ENCODE measurements at places on chromosomes 5 and 9. TPM values are rescaled to one million over a fixed set of nuclear protein-coding genes. Genes with fewer than 3 reads are reported as not detected.

DNA sequence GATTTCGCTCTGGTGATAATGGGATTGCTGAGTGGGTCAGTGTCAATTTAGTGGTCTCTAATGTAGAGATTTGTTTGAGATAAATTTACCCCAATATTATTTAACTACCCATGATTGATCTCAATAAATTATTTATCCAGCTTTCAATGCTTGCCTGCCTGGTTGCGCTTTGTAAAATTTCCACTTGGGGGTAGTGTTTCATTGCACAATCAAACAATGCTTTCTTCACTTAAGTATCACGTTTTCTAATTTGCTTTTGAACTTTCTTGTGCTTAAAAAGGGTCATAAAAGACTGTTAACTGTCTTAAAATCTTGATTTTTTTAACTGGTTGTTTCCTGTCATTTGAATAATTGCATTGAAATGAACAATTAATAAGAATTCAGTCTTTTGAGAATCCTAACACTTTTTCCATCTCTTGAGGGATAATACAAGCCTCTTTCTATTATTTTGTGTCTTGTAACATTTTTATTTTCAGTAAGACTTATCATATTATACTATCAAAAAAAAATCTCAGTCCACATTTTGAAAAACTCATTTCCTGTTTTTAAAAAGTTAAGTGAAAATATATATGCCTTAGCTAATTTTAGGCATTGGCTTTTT, 18.7 kb downstream of the HSD17B4 start:
- DNase-seq = no peak

DNA sequence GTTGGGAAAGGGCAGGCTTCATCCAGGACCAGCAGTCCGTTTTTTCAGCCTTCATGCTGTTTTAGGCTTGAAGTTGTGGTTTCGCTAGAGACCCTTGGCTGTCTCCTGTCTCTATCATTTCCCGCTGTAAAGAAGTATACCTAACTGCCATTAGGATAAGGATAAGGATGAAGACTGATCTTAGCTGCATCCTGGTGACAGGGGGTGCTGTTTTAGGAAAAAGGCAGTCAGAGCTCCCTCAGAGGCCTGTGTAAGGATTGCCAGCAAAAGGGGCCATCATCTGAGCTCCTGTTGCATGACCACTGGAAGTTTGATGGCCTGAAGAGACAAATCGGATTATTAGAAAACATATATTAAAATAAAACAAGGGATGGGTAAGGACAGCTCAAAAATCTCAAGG, 64.8 kb upstream of the FGF10 start:
- no peak for DNase-seq

- DNase-seq = no peak
Measured at GRCh38 chr5:56699538-56699937, 115.8 kb upstream of the MAP3K1 start.

DNA sequence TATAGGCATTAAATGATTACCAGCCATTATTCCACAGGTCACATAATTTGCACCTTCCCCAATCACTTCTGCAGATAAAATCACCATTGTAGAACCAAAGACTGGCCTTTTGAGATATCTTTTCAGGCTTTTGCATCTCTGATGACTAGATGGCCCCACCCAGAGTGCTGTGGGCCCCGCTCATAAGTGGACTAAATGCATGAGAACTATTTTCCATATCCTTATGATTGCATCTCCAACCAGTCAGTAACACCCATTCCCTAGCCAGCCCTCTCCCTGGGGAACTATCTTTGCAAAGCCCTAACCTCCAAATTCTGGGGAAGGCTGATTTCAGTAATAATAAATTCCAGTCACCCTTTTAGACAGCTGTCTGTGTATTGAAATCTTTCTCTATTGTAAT, 53.5 kb upstream of the CDH9 start:
- DNase-seq = no peak

- no peak for DNase-seq
Measured at GRCh38 chr5:15501091-15501791, 1.3 kb downstream of the FBXL7 start.

GRCh38 chr9:99595796-99596195, 225.9 kb upstream of the NR4A3 start:
- DNase-seq = no peak

DNA sequence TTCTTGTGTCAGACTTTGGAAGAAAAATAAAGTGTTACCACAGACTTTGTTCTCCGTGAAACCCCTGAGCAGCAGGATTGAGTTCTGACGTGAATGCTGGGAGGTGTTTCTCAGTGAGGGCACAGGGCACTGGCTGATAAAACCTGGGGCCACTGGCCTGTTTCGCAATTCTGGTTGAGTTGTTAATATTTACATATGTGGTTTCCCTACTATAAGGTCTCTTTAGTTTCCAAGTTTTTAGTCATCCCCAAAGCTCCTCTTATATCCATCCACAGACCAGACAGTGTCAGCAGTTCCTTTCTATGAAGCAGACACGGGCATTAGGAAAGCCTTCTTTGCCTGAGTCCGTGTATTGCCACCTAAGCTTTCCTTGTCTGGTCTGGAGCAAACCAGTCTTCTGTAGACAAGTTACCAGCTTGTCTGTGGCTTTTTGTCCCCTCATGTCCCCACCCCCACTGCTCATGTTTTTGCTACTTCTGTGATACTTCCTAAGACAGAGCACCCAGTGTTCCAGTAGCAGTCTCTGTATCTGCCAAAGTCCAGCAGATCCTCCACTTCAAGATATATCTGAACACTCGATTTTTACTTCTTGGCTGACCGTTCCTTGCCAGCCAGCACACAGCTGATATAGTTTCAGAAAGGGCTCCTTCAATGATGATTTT, 42.0 kb downstream of the ACO1 start:
- peak; percentile 97 for DNase-seq

DNA sequence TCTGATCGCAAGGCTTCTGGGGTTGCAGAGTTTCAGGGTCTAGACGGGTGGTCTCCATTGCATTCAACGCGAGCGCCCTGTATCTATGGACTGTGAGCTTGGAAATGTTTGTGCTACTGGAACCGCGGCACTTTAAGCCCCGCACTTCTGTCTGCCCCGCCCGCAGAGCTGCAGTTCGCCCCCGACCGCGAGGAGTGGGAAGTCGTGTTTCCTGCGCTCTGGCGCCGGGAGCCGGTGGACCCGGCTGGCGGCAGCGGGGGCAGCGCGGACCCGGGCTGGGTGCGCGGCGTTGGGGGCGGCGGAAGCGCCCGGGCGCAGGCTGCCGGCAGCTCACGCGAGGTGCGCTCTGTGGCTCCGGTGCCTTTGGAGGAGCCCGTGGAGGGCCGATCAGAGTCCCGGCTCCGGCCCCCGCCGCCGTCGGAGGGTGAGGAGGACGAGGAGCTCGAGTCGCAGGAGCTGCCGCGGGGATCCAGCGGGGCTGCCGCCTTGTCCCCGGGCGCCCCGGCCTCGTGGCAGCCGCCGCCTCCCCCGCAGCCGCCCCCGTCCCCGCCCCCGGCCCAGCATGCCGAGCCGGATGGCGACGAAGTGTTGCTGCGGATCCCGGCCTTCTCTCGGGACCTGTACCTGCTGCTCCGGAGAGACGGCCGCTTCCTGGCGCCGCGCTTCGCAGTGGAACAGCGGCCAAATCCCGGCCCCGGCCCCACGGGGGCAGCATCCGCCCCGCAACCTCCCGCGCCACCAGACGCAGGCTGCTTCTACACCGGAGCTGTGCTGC, 1.0 kb downstream of the ADAMTS19 start:
- no peak for DNase-seq

- DNase-seq = no peak
Measured at GRCh38 chr5:159415301-159415937, 85.1 kb upstream of the IL12B start.

DNA sequence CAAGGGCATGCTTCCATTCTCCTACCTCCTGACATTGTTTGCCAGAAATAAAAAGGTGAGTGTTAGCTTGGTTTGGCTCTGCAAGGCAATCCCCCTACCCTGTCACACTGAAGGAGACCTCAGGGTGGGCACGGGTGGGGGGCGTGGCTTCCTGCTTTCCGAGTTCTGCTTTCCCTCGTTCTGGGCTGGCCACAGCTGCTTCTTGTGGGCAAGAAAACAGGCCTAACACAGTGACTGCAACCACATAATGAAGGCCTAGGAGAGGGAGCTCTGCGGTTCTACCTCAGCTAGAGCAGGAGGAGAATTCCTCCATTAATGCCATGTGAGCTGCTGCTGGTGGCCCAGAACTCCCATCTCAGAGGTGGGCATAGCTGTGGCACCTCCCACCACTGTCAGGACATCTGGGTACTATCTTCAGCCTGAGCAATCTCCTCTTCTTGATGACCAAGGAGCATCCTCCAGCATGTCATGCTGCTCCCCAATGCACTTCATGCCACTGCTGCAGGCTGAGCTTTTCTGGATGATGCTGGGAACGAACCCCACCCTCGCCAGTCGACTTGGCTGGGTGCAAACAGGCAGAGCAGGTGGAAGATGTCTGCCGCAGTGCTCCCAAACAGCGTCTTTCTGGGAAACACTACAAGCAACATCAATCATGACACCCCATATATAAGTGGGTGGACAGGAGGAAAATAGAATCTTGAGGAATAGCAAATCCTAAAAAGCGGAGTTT, 139.5 kb upstream of the RAPGEF1 start:
- no peak for DNase-seq

Gene NEUROG1
- not detected for polyA plus RNA-seq

Data from large intestine (tissue), 12 donors.